ENCODE measurements at places on chromosomes 7 and 10. TPM values are rescaled to one million over a fixed set of nuclear protein-coding genes. Genes with fewer than 3 reads are reported as not detected.

The NEUROG3 gene
- 3.1 TPM for polyA plus RNA-seq

- no peak for DNase-seq
These were observed 13.7 kb downstream of the MYL10 start for GRCh38 chr7:101615446-101615845.

DNA sequence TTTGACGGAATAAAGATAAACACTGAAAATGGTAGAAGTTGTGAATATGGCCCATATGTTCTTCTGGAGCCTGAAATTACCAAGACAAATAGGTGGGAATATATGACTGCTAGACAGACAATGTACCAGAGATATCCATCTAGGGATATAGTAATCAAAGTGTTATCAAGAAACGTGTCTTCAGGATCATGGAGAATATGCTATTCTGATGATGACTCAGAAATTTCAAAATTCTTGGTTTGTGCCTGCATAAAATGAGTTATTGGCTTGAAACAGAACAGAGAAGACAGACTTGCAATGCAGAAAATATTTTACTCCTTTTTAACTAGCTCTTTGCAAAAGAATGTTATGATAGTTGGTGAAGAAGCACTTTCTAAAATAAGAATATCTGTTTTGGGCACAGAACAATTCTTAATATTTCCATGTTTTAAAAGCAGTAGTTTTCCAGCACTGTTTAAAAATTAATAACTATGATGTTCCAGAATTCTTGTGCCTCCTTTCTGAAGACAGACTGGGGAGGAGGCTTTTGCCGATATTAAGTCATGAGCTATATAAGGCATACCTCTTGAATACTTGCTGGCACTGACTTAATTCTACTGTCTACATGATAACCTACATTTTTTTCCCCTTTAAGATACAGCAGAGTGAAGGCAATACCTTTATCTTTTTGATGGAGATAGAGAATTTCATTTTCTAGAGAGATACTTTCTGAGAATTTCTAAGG is 34.4 kb upstream of the CABCOCO1 start:
- no peak for DNase-seq

The ANKRD1 gene
- polyA plus RNA-seq: 0.06 TPM

- DNase-seq: no peak
These were observed 50.5 kb downstream of the CDK6 start for GRCh38 chr7:92785923-92786322.

The TMEM270 gene
- 0.10 TPM for polyA plus RNA-seq

DNA sequence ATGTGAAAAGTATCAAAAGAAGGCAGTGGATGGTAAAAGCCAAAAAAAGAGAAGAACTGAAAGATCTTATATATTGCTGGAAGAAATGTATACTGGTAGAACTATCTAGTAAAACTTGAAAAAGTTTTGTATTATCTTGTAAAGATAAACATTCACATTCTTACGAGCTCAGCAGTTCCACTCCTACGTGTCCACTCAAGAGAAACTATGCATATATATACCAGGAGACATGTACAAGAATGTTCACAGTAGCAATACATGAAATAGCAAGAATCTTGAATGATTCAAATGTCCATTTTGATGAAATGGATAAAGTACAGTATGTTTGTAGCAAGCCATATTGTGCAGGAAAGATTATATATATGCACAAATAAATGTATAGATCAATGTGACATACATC is 155.0 kb downstream of the RNF133 start:
- no peak for DNase-seq

The GNGT1 gene
- not detected for polyA plus RNA-seq

- no peak for DNase-seq
These were observed 30.6 kb downstream of the VIPR2 start for GRCh38 chr7:159114096-159114495.

The PTPN20 gene
- 1.5 TPM for polyA plus RNA-seq

The SYT15B gene
- polyA plus RNA-seq: 1.5 TPM

The GBX1 gene
- polyA plus RNA-seq: 0.07 TPM

The SPDYE1 gene
- polyA plus RNA-seq: 0.72 TPM

The KLF14 gene
- 0.18 TPM for polyA plus RNA-seq

The PYROXD2 gene
- 14.4 TPM for polyA plus RNA-seq

- no peak for DNase-seq
These were observed 585.0 kb upstream of the FOXK1 start for GRCh38 chr7:4097001-4097609.

The CCDC172 gene
- not detected for polyA plus RNA-seq

DNA sequence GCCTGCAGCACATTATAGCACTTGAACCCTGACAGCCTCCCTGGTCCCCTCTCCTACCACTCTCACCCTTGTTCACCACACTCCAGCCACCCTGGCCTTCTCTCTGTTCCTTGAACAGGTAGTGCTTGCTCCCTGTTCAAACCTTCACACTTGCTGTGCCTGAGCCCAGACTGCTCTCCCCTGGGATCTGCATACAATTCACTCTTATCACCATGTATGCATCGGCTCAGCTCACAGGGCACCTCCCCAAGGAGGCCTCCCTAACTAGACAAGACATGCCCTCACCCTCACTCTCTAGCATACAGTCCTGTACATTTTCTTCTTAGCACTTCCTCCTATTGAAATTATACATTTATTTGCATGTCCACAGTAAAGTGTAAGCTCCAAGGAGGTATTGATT is 59.3 kb downstream of the FAM13C start:
- no peak for DNase-seq

GRCh38 chr7:129078455-129078854 is 23.5 kb upstream of the TNPO3 start:
- DNase-seq: no peak

DNA sequence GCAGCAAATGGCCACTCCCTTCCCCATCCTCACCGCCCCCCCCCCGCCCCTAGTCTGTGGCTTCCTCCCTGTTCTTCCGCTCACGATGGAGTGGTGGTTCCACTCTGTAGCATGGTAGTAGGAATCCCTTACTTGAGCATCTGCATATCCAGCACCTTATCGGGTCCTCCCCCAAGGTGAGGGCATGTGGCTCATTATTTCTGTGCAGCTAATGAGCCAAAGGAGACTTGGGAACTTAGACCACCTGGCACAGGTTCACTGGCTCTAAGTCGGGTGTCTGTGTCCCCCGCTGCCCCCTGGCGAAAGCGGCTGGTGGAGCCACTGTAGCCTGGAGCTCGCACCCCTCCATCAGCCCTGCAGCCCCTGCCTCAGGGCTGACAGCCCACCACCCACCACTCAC is 22.8 kb upstream of the GPR26 start:
- no peak for DNase-seq

GRCh38 chr10:110644598-110645462 is 694 bp downstream of the RBM20 start:
- DNase-seq: no peak

GRCh38 chr7:25775999-25776743 is 375.8 kb upstream of the NFE2L3 start:
- no peak for DNase-seq

DNA sequence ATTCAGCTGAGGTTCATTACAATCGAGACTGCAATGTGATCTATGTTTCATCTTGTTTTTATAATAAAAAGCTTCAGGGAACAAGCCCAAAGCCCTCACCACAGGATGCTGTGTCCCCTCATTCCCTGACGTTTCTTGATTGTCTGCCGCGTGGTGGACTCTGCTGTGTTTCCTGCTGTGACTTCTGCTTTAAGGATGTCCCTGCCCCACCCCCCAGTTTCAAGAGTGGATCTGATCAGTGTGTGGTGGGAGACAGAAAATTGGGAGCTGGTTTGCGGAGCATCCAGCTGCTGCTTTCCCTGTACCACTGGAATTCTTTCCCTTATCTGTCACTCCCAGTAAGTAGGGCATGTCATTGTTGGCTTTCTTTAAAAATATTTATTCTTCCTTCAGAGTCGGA is 86.2 kb downstream of the CREM start:
- DNase-seq: no peak

DNA sequence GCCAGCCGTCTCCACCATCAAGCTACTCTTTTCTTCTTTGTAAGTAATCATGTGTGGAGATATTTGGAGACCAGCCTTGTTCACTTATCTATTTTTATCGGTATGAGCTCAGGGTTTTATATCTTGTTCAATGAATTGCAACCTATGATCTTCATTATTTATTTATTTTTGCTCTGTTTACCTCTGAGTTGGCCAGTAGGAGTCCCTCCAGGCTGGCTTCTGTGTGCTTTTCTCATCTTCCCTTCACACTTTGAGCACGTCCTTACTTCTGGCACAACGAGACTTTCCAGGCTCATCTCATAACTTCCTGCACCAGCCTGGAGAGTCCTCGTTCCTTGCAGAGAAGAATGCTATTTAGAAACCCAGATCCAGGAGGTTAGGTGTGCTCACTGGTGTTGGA is 375.8 kb upstream of the PODXL start:
- no peak for DNase-seq

The CDK13 gene
- polyA plus RNA-seq: 48.6 TPM

GRCh38 chr10:98272245-98272644 is 4.3 kb upstream of the LOXL4 start:
- no peak for DNase-seq

- no peak for DNase-seq
These were observed 308.4 kb downstream of the FGFR2 start for GRCh38 chr10:121289800-121290199.

The TRIM24 gene
- 35.8 TPM for polyA plus RNA-seq

Measured in large intestine (tissue), 12 donors.